H1 (cell line): ENCODE measurements at places on chromosomes 4 and X.

DNA sequence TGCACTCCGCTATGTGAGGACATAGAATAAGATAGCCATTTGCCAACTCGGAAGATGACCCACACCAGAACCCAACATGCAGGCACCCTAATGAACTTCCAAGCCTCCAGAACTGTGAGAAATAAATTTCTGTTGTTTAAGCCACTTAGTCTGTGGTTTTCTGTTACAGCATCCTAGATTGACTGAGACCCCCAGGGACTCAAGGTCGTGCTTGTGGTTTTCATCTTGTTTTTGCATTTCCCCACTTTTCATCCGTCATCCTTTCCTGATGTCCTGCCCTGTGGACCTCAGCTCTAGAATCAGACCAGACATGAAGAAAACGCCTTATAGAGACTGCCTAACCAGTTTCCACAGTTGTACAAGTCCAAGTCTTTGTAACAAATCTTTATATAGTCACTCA, 54.4 kb downstream of the MCUB start:
- no peaks in the 10 kb centered on the region for H3K36me3 ChIP-seq
- no peaks in the 10 kb centered on the region for H3K27me3 ChIP-seq

DNA sequence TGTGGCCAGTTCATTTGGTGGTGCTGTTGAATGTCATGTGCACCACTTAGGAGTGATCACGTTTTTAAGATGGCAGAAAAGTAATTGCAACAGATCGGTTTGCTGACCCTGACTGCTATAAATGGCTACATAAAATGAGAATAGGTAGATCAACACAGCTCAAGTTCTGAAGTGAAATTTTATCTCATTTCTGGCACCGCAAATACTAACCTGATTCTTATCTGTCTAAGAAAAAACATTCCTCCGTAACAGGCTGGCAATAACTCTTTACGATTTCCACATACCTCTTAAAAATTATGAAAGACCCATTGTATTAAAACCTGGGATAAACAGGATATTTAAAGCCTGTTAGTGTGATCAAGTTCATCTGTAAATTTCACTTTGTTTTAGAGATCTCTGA, 387.5 kb downstream of the PDGFC start:
- H3K27me3 ChIP-seq: no peaks in the 10 kb centered on the region
- no peak overlapping the region for H3K27ac ChIP-seq
- H3K36me3 ChIP-seq: no peaks in the 10 kb centered on the region

- H3K27ac ChIP-seq: no peak overlapping the region
- H3K36me3 ChIP-seq: no peaks in the 10 kb centered on the region
- DNase-seq: no peak
- H3K4me3 ChIP-seq: no peak overlapping the region
- peaks cover under 1% of the 10 kb centered on the region; the same call in 1 of the 2 replicates for H3K4me1 ChIP-seq
These were observed 72.4 kb downstream of the PALLD start for GRCh38 chr4:168569066-168569930.

DNA sequence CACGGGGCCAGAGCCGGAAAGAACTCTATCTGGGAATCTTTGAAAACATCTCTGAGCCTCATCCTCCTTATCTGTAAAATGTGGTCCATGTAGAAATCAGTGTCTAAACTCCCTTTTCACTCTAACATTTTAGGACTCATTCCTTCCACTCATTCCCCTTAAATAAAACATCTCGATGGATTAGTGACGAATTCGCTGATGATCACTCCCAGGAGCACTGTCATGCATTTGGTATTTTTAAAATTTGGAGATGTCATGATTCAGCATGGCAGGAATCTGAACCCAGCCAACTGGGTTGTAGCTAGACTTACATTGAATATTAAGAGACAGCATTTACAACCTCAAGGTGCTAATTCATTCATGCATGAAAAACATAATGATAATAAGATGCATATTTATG, 88.1 kb downstream of the SPANXN3 start:
- H3K27ac ChIP-seq: no peak overlapping the region
- no peaks in the 10 kb centered on the region for H3K27me3 ChIP-seq
- no peaks in the 10 kb centered on the region for H3K4me1 ChIP-seq

DNA sequence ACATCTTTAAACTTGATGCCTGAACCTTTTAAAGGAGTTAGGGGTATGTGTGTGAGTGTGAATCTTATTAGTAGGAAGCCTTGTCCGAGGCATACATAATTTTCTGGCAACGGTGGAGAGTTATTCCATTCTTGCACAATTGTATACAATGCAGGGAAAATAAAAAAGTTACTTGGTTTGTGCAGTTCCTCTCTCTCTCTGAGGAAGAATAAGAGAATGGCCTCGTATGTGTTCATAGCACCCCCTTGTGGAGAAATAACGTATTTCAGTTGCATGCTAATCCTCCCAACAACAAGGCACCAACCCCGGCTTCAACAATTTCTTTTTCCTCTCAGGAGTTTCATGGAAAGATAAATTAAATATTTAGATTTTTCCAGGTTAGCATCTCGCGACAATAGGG, 33.7 kb upstream of the FGF13 start:
- no peak overlapping the region for H3K4me3 ChIP-seq
- no peaks in the 10 kb centered on the region for H3K36me3 ChIP-seq
- no peaks in the 10 kb centered on the region for H3K4me1 ChIP-seq
- H3K27ac ChIP-seq: no peak overlapping the region
- no peak for DNase-seq
- H3K27me3 ChIP-seq: no peaks in the 10 kb centered on the region

- H3K4me3 ChIP-seq: no peak overlapping the region
- no peaks in the 10 kb centered on the region for H3K36me3 ChIP-seq
- no peak overlapping the region for H3K27ac ChIP-seq
- H3K4me1 ChIP-seq: no peaks in the 10 kb centered on the region
- no peaks in the 10 kb centered on the region for H3K27me3 ChIP-seq
These were observed 47.5 kb upstream of the GALNT7 start for GRCh38 chr4:173121076-173121561.

DNA sequence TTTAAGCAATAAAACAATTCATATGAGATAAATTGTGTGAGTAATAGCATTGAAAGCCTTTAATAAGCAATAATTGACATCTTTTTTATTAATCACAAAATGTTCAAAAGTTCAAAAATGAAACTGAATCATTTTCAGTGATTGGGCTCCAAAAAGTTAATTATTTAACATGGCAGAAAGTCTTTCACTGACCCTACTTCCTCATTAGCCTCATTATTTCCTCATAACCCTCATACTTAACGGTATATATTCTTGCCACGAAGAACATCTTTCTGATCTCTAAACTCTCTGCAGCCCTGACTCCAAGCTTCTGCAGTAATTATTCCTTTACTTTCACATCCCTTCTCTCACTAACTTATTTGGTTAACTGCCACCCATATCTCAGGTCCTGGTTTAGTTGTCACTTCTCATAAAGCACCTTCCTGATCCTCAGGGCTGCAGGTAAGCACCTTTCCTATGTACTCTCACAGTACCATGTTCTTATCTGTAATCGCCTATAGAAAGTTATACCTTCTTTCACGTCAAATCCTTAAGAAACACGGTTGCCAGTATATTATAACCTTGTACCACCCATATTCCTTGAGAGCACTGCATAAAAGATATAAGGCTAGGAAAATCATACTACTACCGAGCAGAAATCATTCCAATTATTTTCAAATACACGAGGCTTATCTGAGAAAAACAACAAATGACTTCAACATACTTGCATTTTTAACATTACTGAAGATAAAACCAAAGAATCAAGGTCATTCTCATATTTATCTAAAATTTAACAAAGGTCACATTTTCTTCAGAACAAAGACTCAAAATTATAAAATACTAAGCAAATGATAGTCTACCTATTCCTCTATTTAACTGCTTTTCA, 72.2 kb downstream of the PPP3CA start:
- H3K27me3 ChIP-seq: no peaks in the 10 kb centered on the region
- H3K27ac ChIP-seq: no peak overlapping the region
- no peak overlapping the region for H3K4me3 ChIP-seq

DNA sequence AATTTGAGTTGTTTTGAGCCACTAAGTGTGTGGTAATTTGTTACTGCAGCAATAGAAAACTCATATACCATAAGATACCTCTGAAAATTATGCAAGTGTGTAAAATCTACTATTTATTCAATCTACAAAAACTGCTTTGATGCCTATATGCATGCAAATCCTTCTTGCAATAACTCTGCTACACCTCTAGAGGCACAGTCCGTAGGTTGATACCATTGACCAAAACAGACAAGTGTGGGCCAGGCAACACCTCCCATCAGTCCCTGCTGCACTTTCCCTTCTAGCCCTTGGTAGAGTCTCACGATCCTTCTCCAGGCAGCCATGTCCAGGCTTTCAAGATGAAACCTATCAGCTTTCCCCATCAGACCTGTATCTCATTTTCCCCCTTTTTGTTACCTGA, 48.8 kb upstream of the FAM9A start:
- no peak overlapping the region for H3K4me3 ChIP-seq
- no peak overlapping the region for H3K27ac ChIP-seq
- no peaks in the 10 kb centered on the region for H3K36me3 ChIP-seq
- no peak for DNase-seq
- no peaks in the 10 kb centered on the region for H3K4me1 ChIP-seq
- H3K27me3 ChIP-seq: no peaks in the 10 kb centered on the region

GRCh38 chr4:7465017-7465416, 30.3 kb upstream of the PSAPL1 start:
- no peak overlapping the region for H3K4me3 ChIP-seq
- H3K27ac ChIP-seq: no peak overlapping the region
- no peaks in the 10 kb centered on the region for H3K36me3 ChIP-seq
- no peaks in the 10 kb centered on the region for H3K27me3 ChIP-seq

DNA sequence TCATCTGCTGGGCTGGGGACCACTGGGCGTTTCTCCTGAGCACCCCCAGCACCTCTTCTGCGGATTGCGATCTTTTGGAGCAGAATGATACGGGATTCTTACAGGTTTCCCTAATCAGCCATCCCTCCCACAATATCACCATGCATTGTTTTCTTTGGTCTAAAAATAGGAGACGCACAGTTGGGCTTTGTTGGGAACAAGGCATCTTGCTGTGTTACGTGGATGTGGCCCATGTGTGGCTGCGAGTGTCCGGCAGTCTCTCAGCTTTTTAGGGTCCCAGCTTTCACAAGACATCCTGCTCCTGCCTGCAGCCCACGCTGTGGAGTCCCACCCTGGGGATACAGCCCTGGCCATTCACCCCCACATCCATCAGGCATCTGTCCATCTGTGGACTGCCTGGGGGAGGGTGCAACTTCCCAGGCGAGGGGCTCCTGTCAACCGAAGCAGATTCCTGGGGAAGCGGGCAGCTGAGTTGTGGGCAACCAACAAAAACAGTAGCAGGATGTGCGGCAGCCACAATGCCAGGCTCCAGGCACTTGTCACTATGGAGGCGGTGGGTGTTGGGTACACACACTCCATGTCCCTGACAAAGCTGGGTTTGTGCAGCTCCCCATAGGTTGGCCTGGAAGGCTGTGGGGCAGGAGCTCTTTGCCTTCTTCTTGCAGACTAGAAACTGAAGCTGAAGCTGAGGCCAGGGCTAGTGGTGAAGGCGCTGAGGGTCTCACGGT, 185.5 kb upstream of the PSAPL1 start:
- H3K27ac ChIP-seq: no peak overlapping the region
- no peaks in the 10 kb centered on the region for H3K27me3 ChIP-seq
- H3K36me3 ChIP-seq: no peaks in the 10 kb centered on the region

GRCh38 chr4:187470061-187470460, 525.5 kb upstream of the ZFP42 start:
- H3K27ac ChIP-seq: no peak overlapping the region
- DNase-seq: no peak
- H3K4me3 ChIP-seq: no peak overlapping the region
- H3K36me3 ChIP-seq: no peaks in the 10 kb centered on the region
- no peaks in the 10 kb centered on the region for H3K27me3 ChIP-seq
- H3K4me1 ChIP-seq: no peaks in the 10 kb centered on the region

- no peak overlapping the region for H3K4me3 ChIP-seq
- peaks cover 15% of the 10 kb centered on the region for H3K4me1 ChIP-seq
- DNase-seq: no peak
- H3K27ac ChIP-seq: no peak overlapping the region
- no peaks in the 10 kb centered on the region for H3K36me3 ChIP-seq
These were observed 1.6 kb downstream of the SLC49A3 start for GRCh38 chr4:687048-687970.

- H3K27ac ChIP-seq: no peak overlapping the region
- no peak for DNase-seq
- H3K4me3 ChIP-seq: no peak overlapping the region
- H3K36me3 ChIP-seq: no peaks in the 10 kb centered on the region
- no peaks in the 10 kb centered on the region for H3K4me1 ChIP-seq
These were observed 6.8 kb upstream of the CISD2 start for GRCh38 chr4:102862016-102862415.

DNA sequence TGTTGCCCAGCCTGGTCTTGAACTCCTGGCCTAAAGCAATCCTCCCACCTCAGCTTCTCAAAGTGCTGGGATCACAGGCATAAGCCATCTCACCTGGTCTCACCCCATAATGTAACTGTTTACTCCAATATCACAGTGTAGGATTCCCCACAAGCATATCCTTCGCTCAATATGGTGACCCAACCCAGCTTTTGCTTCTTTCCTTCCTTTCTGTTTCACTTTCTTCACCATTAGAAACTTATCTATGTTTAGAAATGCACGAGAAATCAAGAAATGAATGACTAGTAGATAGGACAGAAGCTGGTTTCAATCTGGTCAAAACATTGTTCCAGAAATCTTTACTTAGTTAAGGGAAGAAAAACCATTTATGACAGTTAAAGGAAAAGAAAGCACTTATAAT, 18.9 kb downstream of the TSPAN5 start:
- H3K36me3 ChIP-seq: no peaks in the 10 kb centered on the region
- no peaks in the 10 kb centered on the region for H3K27me3 ChIP-seq
- H3K27ac ChIP-seq: no peak overlapping the region
- no peaks in the 10 kb centered on the region; the same call in 1 of the 2 replicates for H3K4me1 ChIP-seq
- DNase-seq: no peak

DNA sequence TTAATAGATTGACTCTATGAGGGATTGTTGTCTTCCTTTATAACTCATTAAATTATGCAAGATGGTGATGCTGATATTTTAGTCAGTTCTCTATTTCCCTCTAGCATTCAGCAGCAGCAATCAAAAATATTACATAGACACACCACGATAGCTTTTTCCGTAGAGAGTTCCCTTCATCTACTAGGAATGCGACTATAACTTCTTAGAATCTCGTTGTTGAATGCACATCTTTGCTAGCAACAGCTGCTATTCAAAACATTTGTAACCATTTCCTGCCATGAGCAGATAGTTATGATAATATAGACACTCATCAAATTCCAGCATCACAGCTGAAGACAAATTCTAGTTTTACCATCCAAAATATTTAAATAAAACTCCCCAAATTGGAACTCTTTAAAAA, 147.4 kb upstream of the FGF13 start:
- H3K4me3 ChIP-seq: no peak overlapping the region
- DNase-seq: no peak
- no peaks in the 10 kb centered on the region for H3K4me1 ChIP-seq
- no peak overlapping the region for H3K27ac ChIP-seq
- no peaks in the 10 kb centered on the region for H3K27me3 ChIP-seq
- H3K36me3 ChIP-seq: no peaks in the 10 kb centered on the region

DNA sequence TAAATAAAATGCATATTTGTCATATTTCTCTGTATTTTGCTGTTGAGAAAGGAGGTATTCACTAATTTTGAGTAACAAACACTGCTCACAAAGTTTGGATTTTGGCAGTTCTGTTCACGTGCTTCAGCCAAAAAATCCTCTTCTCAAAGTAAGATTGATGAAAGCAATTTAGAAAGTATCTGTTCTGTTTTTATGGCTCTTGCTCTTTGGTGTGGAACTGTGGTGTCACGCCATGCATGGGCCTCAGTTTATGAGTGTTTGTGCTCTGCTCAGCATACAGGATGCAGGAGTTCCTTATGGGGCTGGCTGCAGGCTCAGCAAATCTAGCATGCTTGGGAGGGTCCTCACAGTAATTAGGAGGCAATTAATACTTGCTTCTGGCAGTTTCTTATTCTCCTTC, 3.3 kb downstream of the HTT start:
- H3K27ac ChIP-seq: no peak overlapping the region
- H3K4me1 ChIP-seq: peaks cover 4% of the 10 kb centered on the region; the same call in 1 of the 2 replicates
- no peaks in the 10 kb centered on the region for H3K27me3 ChIP-seq
- no peak overlapping the region for H3K4me3 ChIP-seq
- H3K36me3 ChIP-seq: no peaks in the 10 kb centered on the region
- DNase-seq: no peak
